Astrocyte of the cerebellum (primary cell): ENCODE measurements at places on chromosomes 7 and 10.
A peak's percentile ranks its signal among the peaks of the same experiment; 100 is the strongest.

DNA sequence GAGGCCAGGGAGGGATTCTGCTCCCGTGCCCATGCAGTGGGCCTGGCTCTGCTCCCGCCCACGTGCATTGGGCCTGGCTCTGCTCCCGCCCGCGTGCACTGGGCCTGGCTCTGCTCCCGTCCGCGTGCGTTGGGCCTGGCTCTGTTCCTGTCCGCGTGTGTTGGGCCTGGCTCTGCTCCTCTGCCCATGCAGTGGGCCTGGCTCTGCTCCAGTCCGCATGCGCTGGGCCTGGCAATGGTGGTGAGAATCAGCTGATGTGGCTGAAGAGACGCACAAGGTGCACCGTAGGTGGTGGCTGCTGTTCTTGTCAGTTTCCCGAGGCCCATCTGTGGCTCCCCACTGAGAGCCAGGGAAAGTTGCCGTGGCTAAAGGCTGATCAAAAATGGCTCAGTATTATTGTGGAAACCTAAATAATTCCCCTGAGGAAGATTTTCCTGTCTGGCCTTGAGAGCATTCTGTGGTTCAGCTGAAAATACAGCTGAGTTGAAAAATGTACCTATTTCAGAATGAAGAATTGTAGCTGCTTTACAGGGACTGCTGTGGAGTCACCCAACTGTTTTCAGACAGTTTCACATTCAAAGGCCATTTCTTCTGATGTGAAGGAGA lies 572.4 kb downstream of the GLRX3 start:
- no peak for DNase-seq

DNA sequence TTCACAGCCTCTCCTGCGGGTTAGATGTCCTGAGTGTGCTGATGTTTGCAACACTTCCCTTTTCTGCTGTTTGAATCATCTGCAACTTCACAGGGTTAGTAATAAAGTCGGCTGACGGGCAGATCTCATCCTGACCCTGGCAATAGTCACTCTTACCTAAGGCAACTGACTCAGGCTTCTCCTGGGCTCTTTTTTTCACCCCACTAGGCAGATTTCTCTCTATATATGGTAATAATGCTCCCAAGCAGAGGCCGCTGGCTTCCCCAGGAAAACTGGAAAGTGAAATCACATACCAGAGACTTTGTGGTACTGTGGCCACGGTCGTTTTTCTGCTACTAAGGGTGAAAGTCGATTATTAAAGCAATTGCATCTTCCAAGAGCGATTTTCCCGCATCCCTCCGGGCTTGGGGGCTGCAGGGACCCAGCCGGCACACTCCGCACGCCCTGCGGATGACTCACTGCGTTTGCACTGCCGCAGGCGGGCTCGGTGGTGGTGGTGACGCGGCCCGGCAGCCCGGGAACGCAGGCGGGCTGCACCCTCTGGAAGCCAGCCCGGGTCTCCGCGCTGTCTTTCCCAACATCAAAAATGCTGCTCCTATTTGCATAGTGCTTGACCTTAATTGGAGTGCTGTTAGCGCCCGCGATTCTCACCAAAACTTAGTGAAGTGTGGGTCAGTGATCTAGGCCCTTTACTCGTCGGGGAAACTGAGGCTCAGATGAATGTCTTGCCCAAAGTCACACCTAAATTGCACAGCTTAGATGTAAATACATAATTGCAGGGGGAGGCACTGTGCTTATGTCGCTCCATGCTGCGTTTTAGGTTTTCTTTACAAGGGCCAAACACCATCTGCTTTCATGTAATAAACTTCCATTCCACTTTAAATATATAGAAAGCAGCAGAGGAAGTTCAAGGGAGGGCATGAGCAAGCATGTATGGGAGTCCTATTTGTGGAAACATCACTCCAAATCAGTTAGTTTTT lies 47.6 kb upstream of the ITGB1 start:
- DNase-seq: peak; percentile 85

DNA sequence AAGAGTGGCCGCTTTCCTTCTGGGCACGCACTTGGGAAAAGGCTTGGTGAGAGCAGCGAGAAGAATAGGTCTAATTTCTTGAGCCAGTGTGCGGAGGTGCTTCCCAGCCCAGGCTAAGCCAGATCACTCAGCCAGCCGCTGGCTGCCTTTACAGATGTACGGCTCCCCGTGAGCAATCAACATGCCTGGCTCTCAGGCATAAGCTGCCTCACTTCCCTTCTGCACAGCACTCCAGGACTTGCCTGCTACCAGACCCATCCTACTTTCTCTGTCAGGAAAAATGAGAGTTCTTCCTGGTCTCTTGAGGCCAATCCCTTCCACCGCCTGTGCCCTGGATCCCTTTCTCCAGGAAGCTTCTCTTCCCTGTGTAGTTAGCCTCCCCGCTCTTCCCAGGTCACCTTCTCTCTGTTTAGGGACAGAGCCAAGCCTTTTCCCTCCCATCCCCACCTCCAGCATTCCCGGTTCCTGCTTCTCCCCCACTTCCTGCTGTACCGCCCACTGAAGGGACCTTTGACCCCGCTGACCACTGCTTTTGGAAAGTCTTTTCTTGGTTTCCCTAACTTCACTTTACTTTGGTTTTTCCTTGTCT lies 1.1 kb upstream of the ACTR3C start:
- DNase-seq: no peak

DNA sequence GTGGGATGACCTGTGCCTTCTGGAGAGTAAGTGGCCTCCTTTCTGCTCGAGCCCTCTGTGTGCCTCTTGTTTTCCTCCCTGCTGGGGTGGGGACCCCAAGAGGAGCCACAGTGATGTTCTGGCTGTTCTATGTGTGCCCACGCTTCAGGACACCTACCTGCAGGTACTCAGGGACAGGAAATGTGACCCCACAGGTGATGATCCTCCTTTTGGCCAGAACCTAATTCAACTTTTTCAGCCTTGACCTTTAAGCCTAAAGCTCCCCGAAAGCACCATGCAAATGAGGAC lies 70.3 kb downstream of the VWA2 start:
- DNase-seq: no peak

GRCh38 chr7:23470330-23471105 lies at the start of gene IGF2BP3:
TSS of gene IGF2BP3 (minus strand) at chr7:23470491. CDS start at chr7:23470110, 381 bp downstream.
- peak; percentile 86 for DNase-seq

DNA sequence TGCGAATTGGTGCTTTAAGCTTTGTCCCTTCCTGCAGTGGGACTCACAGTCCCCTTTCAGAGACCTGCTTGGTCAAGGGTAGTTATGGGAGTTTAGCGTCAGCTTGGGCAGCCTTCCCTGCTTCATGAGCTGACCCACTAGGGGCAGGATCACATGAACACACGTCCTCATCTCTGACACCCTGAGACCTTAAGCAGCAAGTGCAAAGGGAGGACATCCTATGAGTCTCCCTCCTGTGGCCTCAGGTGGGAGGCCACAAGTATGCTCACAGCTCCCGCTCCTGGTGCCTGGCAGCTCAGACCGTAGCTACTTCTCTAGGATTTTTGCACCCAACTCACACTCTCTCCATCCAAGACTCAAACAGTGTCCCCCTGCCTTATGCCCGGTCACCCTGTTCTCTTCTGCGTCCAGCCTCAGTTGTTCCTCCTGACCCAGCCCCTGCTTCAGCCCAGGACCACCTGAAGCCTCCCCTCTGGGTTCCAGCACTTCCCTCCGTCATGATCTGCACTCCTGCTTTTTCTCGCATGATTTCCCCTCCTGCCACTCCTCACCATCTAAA lies 136.6 kb upstream of the FAM20C start:
- no peak for DNase-seq

DNA sequence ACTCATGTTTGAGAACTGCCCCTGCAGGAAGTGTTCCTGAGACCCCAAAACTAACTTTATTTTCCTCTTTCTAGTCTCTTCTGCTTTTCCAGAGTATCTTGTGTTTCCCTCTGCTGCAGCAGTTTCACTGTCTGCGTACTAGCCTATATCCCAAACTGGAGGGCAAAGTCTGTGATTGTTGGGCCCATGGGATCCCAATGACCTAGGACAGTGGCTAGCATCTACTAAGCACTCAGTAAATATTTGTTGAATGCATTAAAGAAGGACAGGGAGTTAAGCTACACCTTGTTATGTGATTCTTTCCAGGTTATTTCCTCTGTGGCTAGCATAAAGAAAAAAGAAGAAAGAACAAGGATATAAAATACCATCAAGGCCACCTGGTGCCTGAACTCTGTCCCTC lies 210.6 kb upstream of the PHYHIPL start:
- no peak for DNase-seq

DNA sequence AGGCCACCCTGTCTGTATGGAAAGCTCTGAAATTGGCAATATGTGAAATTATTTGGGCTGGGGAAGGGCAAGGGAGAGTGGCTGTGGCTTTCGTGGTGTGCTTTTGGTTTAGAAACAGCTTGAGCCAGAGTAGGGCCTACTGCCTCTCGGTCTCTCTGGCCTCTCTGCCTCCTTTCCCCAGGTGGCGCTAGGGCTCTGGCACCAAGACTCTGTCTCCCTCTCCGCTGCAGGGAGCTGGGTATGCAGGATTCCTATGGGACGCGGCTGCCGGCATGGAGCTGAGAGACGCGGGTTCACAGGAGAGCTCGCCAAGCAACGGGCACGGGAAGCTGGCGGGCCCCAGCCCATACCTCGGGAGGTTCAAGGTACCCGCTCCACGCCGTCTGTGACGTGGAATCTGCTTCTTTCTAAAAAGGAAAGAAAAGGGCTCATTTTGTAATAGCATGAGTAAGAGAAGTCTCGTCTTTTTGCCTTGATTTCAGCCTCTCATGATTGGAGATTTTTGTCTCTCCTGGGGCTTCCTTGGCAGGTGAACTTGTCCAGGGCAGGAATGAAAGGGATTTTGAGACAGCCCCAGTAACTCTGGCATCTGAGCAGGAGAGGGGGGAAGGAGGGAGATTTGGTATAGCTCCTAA lies 105.1 kb upstream of the ANLN start:
- DNase-seq: no peak

DNA sequence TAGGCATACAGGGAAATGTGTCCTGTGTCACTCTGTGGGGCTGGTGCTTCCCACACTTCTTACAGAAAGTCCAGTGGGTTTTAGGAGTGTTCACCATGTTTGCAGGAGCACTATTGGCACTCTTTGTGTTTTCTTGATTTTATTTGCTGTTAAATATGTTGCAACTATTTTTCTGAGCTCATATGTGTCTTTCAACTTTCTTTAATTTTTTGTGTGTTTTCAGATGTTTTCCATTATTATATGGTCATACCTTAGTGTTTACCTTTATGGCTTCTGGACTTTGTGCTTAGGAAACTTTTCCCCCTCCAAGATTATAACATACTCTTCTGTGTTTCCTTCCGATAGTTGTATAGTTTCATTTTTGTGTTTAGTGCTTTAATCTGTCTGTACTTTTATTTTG lies 20.8 kb upstream of the NUDCD3 start:
- DNase-seq: no peak

DNA sequence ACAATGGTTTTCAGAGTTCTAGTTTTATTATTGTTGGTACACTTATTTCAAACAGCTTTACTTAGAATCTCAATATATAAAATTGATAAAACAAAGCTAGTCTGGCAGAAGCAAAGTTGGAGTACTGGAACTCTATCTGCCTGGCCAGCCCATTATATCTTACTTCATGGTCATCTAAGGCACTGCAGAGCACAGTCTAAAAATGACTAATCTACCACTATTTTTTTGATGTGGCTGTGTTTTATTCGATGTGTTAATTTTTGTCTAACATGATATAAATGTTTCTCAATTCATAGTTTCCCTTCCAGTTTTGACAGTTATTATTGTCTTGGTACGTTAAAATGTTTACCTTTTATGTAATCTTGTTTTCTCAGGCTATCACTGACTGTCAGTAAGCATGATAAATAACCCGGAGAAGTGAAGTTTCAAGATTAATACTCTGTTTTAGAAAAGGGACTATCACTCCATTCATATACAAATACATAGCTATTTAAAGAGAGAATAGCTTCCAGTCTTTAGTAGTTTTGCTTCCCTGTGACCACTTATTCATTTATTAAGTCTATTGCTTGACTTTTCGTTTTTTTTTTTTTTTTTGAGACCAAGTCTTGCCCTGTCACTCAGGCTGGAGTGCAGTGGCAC lies 60.6 kb upstream of the CSTF2T start:
- DNase-seq: no peak

DNA sequence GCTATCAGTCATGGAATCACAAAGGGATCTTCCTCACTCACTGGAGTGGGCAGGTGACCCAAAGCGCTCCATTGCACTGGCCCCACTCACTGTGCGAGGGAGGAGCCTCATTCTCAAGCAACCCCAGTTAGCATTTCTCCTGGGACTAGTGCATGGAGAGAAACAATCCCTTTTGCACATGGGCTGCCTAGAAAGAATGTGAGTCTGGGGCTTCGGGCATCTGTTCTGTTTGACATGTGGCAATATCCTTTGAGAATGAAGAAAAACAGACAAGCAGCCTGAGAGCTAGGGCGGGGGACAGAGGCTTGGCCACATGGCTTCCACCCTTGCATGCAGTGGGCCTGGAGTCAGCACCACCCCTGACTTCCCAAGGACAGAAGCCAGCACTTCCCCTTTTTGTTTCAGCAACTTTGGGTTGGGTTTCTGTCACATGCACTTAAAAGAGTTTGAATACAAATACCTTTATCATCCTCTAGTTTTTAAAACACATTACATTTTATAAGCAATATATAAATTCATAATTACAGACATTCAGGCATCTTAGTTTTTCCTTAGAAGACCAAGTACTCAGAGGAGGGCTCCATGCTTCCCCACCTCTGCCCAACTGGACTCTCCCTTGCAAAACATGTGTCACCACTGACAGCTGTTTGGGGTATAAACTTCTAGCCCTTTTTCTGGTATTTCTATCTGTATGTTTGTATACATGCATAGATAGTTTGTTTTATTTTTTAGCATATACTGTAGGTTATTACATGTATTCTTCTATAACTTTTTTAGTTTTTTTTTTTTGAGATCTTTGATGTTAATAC lies 73.8 kb downstream of the RBM20 start:
- DNase-seq: no peak

DNA sequence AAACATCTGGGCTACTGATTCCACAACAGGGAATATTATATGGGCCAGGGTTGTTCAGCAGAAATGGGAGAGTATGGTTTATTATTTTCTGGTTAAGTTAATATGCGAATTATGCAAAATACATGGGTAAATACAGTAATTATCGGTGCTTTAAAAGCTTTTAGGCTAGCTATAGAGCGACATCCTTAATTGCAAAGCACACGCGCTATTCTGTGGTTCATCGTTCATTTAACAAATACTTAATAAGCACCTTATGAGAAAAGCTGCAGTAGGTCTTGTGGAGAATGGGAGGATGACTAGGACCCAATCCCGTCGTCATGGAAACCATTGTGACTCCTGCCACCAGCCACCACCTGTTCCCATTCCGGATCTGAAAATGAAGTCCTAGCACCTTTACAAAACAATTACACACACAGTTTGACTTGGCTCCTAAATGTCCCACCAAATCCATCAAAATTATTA lies 623 bp upstream of the CEP41 start:
- no peak for DNase-seq

- DNase-seq: no peak
These were observed 18.1 kb downstream of the LRMDA start for GRCh38 chr10:75449382-75450074.

DNA sequence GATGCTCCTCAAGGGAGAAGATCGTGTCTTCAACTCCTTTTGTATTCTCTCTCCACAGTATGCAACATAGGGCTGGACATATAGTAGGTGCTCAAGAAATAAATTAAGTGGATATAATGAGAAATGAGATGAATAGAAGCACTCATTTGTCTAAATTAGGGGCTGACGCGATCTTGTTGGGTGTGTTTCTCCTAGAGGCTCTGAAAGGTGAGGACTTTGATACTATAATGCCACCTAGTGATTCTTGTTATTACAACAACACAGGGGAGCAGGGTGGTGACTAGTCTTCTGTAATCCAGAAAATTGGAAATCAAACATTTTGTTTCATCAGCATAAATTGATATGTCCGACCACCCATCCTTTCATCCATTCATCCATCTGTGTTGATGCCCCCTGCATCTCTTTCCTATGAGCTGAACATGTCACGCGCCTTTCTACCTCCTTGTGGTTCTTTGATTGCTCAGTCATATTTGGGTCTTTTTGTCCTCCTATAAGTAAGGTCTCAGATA lies 3.5 kb upstream of the CFAP58 start:
- DNase-seq: no peak
